ENCODE measurements at places on chromosomes 16 and 17.
A peak's percentile ranks its signal among the peaks of the same experiment; 100 is the strongest.

GRCh38 chr17:63838631-63839171 is 3.8 kb downstream of the SMARCD2 start:
- peak overlapping the region; percentile 94 for H3K27ac ChIP-seq
- no peaks in the 10 kb centered on the region for H3K27me3 ChIP-seq
- H3K4me1 ChIP-seq, result peaks cover 49% of the 10 kb centered on the region
- DNase-seq, result peak; percentile 94
- peaks cover 38% of the 10 kb centered on the region for H3K36me3 ChIP-seq

DNA sequence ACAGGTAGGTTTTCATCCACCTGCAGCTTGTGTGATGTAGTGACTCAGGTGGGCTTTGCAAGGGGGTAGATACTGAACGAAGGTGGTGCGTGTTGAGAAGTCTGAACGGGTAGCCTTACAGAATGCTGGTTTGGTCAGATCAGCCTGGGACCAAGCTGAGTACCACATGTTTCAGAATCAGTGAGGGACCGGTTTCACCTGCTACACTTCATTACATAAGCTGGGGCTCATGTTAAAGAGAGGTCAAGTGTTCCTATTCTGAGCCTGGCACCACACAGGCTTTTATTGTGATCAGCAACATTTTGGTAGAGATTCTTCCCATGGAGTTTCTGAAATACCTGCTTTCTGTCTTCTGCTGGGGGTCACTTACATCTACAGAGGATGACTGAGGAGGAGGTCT is 207.4 kb upstream of the EEF2KMT start:
- H3K4me3 ChIP-seq, result no peak overlapping the region
- no peaks in the 10 kb centered on the region for H3K27me3 ChIP-seq
- no peak for DNase-seq
- no peak overlapping the region for H3K27ac ChIP-seq
- no peaks in the 10 kb centered on the region for H3K36me3 ChIP-seq

DNA sequence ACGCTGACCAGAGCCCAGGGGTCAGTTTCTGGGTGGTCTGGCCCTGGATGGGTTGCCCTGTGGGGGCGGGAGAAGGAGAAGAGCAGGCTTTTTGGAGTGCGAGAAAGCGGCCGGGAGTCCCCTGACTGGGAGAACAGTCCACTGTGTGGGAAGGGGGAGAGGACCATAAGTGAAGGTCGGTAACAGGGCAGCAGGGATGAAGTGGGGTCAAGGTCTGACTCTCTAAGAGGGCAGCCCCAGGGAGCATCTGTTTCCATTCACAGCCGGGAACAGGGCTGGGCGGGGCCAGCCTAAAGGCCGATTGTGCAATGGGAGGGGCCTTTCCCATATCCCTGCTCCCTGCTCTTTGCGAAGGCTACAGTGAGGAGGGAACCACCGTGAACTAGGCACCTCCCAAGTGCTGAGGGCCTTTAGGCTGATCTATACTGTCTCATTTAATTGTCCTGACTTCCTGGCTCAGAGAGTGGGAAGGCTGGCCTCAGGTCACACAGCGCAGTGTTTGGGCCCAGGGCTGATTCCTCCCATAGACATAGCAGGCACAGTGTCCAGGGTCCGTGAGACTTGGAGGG is 10.4 kb upstream of the WFDC1 start:
- peaks cover 33% of the 10 kb centered on the region for H3K4me1 ChIP-seq
- no peaks in the 10 kb centered on the region for H3K36me3 ChIP-seq
- no peak overlapping the region for H3K4me3 ChIP-seq
- no peaks in the 10 kb centered on the region for H3K27me3 ChIP-seq
- peak; percentile 73 for DNase-seq

DNA sequence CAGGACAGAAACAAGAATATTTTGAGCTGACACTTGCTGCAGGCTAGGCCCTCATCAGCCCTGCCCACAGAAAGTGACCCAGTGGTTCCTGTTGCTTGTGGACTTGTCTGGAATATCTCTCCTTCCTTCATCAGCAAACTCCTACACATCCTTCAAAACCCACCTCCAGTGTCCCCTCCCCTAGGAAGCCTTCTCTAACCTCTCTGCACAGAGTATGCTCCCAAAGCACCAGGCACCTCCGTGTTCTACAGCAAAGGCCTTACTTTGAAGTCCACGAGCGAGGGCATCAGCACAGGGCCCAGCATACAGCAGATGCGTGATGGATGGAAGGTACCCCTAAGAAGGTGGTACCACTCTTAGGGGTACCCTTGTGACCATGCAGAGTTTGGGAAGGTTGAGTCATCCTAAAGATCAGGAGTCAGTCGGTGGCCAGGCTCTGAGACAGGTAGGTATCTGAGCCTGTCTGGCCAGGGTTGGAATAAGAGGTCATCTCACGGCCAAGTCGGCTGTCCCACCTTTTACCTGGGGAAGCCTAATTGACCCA is 2.0 kb downstream of the CCDC102A start:
- no peak overlapping the region for H3K27ac ChIP-seq
- H3K27me3 ChIP-seq, result no peaks in the 10 kb centered on the region
- H3K4me1 ChIP-seq, result peaks cover 62% of the 10 kb centered on the region
- H3K4me3 ChIP-seq, result no peak overlapping the region
- DNase-seq, result peak; percentile 43

DNA sequence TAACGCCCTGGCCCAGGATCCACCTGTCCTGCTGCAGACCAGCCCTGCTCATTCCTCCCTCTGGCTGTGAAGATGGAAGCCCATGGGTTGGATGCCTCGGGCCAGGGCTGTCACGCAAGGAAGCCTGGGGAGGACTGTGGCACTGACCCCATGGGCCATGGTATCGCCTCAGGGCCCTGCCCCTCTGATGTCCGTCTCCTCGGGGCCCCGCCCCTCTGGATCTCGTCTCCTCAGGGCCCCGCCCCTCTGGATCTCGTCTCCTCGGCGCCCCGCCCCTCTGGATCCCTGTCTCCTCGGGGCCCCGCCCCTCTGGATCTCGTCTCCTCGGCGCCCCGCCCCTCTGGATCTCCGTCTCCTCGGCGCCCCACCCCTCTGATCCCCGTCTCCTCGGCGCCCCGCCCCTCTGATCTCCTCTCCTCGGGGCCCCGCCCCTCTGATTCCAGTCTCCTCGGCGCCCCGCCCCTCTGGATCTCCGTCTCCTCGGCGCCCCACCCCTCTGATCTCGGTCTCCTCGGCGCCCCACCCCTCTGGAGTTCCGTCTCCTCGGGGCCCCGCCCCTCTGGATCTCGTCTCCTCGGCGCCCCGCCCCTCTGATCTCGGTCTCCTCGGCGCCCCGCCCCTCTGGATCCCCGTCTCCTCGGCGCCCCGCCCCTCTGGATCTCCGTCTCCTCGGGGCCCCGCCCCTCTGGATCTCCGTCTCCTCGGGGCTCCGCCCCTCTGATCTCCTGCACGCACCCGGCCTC is 24.0 kb downstream of the METRNL start:
- H3K4me3 ChIP-seq, result no peak overlapping the region
- H3K27me3 ChIP-seq, result no peaks in the 10 kb centered on the region
- no peaks in the 10 kb centered on the region for H3K36me3 ChIP-seq
- no peak overlapping the region for H3K27ac ChIP-seq

GRCh38 chr17:40350689-40351358 is 13.7 kb downstream of the GJD3 start:
- no peak overlapping the region for H3K27ac ChIP-seq
- H3K36me3 ChIP-seq, result peaks cover 65% of the 10 kb centered on the region
- no peak overlapping the region for H3K4me3 ChIP-seq
- peaks cover 65% of the 10 kb centered on the region for H3K4me1 ChIP-seq
- H3K27me3 ChIP-seq, result no peaks in the 10 kb centered on the region

DNA sequence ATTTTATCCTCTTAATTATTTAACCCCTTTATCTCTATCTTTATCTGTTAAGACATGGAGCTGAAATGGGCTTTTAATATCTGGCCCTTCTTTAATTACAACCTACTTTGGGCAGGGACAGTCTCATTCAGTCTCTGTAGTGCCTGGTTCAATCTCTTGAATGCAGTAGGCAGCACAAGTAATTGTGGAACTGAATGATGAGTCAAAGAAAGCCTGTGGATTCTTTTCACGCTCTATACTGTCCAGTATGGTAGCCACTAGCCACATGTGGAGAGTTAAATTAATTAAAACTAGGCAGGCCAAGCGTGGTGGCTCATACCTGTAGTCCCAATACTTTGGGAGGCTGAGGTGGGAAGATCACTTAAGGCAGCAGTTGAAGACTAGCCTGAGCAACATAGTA is 9.3 kb downstream of the BPTF start:
- peaks cover 54% of the 10 kb centered on the region for H3K4me1 ChIP-seq
- no peak for DNase-seq
- no peaks in the 10 kb centered on the region for H3K36me3 ChIP-seq
- no peak overlapping the region for H3K4me3 ChIP-seq
- no peak overlapping the region for H3K27ac ChIP-seq

- no peak overlapping the region for H3K4me3 ChIP-seq
- peaks cover 8% of the 10 kb centered on the region for H3K4me1 ChIP-seq
- DNase-seq, result peak; percentile 83
- no peak overlapping the region for H3K27ac ChIP-seq
- H3K27me3 ChIP-seq, result no peaks in the 10 kb centered on the region
These were observed 42.8 kb upstream of the ZC3H18 start for GRCh38 chr16:88527186-88527936.

- no peak overlapping the region for H3K4me3 ChIP-seq
- no peaks in the 10 kb centered on the region for H3K27me3 ChIP-seq
- peaks cover 10% of the 10 kb centered on the region for H3K36me3 ChIP-seq
- no peak overlapping the region for H3K27ac ChIP-seq
- DNase-seq, result no peak
- no peaks in the 10 kb centered on the region for H3K4me1 ChIP-seq
These were observed 107.5 kb upstream of the CREBBP start for GRCh38 chr16:3988011-3988410.

GRCh38 chr16:66507731-66508239 is 42.1 kb downstream of the TK2 start:
- DNase-seq, result no peak
- peaks cover 51% of the 10 kb centered on the region for H3K4me1 ChIP-seq

GRCh38 chr17:18862011-18862410 is 4.1 kb downstream of the PRPSAP2 start:
- no peak overlapping the region for H3K27ac ChIP-seq
- DNase-seq, result peak; percentile 21
- no peak overlapping the region for H3K4me3 ChIP-seq

- no peak for DNase-seq
- no peaks in the 10 kb centered on the region for H3K27me3 ChIP-seq
- no peak overlapping the region for H3K4me3 ChIP-seq
- H3K36me3 ChIP-seq, result no peaks in the 10 kb centered on the region
These were observed 146.8 kb downstream of the ZFHX3 start for GRCh38 chr16:72901000-72901627.

DNA sequence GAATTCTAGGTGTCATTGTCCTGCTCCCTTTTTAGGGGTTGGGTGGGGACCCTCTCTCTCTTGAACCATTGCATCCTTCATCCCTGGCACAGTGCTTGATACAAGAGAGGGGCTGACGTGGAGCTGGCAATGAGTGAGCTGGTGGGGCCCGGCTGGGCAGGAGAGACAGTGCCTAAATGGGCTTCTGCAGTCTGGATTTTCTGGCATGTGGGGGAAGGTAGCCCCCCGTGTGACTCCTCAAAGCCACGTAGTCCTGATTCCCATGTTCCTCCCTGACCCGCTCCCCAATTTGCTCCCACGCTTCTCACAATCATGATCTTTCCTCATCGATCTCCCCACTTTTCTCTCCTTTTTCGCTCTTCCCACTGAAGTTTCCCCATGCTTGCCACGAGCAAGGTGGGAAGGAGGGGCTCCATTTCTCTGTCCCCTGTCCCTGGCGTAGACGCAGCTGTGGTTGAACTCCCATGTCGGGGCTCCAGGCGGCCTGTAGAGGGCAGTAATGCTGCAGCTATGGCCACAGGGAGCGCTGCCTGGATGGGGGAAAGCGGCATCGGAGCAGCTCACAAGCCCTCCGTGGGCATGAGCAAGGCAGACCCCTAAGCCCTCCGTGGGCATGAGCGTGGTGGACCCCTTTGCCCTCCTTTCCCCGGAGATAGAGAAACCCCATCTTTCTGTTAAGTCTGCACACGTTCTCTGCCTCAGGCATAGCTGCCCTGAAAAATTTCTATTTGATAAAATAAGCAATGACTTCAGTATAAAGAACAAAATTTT is 47.5 kb downstream of the HAPSTR1 start:
- no peak overlapping the region for H3K27ac ChIP-seq
- H3K27me3 ChIP-seq, result no peaks in the 10 kb centered on the region
- DNase-seq, result peak; percentile 84
- no peaks in the 10 kb centered on the region for H3K36me3 ChIP-seq

DNA sequence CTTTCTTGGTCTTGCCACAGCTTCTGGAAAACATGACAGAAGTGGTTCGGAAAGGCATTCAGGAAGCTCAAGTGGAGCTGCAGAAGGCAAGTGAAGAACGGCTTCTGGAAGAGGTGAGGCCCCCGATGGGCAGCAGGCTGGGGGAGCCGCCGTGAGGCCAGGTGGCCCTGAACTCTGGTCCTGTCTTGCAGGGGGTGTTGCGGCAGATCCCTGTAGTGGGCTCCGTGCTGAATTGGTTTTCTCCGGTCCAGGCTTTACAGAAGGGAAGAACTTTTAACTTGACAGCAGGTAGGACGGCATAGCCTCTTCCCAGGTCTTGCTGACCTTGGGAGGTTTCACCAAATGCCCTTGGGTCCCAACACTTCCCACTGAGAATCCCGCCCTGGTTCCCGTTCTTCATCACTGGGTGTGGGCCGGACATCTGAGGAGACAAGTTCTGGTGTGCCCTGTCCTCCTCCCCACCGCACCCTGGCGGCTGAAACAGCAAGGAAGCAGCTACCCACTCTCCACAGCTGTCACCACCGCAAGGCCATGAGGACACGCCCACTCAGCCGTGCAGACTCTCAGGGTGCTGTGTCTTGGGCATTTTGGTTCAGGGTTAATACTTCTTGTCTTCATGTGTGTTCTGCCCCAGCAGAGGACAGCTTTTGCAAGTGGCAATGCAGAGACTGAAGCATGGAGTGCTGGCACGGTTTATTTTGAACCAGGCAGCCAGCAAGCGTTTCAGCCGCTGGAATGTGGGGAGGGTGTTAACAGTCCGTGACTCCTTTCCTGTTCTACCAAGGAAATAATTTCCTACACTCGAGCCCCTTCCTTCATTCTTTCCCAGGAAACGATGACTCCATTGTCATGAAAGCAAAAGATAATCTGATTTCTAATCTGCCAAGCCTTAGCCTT is 21.4 kb downstream of the NTAN1 start:
- DNase-seq, result peak; percentile 58
- H3K4me3 ChIP-seq, result no peak overlapping the region
- H3K36me3 ChIP-seq, result peaks cover 97% of the 10 kb centered on the region
- peak overlapping the region; percentile 39 for H3K27ac ChIP-seq
- no peaks in the 10 kb centered on the region for H3K27me3 ChIP-seq
- H3K4me1 ChIP-seq, result peaks cover 6% of the 10 kb centered on the region

DNA sequence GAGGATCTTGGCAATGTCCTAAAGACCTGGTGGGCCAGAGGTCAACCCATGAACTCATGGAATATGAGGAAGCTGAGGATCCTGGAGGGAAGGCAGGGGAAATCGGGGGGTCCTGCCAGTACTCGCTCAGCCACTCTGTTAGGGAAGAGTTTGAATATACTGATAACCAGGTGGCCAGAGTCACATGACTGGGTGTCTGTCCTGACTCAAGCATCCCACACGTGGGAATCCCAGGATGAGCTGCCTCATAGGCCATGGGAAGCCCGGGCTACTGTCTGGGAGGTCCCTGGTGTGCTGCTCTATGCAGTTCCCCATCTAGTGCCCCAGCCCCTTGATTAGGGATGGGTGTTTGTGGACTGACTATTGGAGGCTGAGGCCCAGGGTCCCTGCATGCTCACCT is 1.6 kb downstream of the EXOC3L1 start:
- no peak overlapping the region for H3K4me3 ChIP-seq
- no peaks in the 10 kb centered on the region for H3K27me3 ChIP-seq
- H3K4me1 ChIP-seq, result peaks cover 35% of the 10 kb centered on the region
- no peak for DNase-seq
- no peak overlapping the region for H3K27ac ChIP-seq
- peaks cover 2% of the 10 kb centered on the region for H3K36me3 ChIP-seq

GRCh38 chr17:1180958-1181752 is 1.4 kb upstream of the ABR start:
- DNase-seq, result no peak
- H3K27ac ChIP-seq, result no peak overlapping the region
- peaks cover 39% of the 10 kb centered on the region for H3K4me1 ChIP-seq
- H3K4me3 ChIP-seq, result no peak overlapping the region
- no peaks in the 10 kb centered on the region for H3K27me3 ChIP-seq

Measured in upper lobe of right lung (tissue), 1 donor.